ENCODE measurements at places on chromosomes 1 and 21.

GRCh38 chr1:228001738-228002535, 4.9 kb upstream of the WNT3A start:
- no peak for DNase-seq

DNA sequence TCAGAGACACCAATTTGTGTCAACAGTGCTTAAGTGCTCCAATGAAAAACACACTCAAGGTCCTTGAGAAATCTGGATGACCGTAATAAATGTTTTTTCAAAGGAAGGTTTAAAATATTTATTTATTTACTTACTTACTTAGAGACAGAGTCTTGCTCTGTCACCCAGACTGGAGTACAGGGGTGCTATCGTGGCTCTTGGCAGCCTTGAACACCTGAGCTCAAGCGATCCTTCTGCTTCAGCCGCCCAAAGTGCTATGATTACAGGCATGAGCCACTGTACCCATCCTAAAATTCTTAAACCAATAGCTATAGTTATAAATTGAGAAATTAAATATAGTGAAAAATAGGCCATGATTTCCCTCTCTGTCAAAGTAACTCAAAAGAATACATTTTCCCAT, 17.3 kb upstream of the ERICH3 start:
- DNase-seq = no peak

DNA sequence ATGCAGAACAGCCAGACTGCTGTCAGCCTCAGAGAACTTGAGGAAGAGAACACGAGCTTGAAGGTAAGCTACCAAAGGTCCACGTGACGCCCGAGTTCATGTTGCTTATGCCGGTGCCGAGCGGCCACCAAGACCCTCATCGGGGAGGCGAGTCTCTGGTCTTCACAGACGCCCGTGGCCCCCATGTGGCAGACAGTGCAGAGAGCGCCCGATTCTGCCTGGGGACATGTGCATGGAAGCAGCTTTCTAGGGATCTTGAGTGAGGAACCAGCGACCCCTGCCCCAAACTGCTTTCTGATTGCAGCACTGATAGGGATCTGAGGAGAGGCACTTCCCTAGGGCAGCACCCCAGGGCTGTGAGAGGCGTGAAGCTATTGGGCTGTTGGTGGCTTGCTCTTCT, 56.3 kb upstream of the DIP2A start:
- no peak for DNase-seq

- peak; percentile 60 for DNase-seq
Measured at GRCh38 chr1:1040004-1040991, 20.4 kb downstream of the AGRN start.

- DNase-seq = no peak
Measured at GRCh38 chr1:205921570-205921909, 21.7 kb downstream of the SLC26A9 start.

- DNase-seq = peak; percentile 53
Measured at GRCh38 chr1:31183927-31184554, 55.6 kb downstream of the NKAIN1 start.

DNA sequence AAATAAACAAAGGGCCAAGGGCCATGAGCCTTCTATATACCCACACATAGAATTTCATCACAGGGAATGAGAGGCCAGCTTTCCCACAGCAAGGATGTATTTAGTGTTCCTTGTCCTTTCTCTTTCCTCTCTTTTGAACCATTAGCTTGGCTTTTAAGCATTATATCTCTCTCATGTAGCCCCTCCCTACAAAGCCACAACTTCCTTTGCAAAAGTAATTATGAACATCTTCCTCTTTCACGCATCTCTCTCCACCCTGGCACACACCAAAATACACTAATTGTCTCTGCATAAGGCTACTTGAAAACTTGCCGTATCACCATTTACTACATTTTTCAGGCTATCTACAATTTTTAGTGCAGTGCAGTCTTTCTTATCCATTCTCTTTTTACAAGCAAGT, 1.9 kb upstream of the AK5 start:
- DNase-seq = no peak

GRCh38 chr1:92016720-92017316, 13.0 kb upstream of the EPHX4 start:
- peak; percentile 35 for DNase-seq

- DNase-seq = peak; percentile 57
Measured at GRCh38 chr1:192609110-192610079, 26.6 kb upstream of the RGS13 start.

DNA sequence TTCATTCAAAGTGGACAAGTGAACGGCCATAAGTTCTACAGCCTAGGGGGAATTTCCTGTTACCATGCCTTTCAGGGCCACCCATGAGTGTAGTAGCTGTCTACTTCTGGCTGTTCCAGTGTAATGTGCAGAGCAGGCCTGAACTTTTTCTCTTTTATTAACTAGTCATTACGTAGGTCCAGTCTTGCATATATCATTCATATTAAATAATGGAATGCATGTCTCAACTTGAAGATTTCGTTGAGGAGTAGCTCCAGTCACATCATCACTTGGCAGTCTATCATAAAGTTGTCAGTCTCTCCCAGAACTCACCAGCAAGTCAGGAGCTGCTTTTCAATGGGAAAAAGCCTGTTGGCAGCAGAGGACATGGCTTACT, 12.0 kb upstream of the GIPC2 start:
- no peak for DNase-seq

DNA sequence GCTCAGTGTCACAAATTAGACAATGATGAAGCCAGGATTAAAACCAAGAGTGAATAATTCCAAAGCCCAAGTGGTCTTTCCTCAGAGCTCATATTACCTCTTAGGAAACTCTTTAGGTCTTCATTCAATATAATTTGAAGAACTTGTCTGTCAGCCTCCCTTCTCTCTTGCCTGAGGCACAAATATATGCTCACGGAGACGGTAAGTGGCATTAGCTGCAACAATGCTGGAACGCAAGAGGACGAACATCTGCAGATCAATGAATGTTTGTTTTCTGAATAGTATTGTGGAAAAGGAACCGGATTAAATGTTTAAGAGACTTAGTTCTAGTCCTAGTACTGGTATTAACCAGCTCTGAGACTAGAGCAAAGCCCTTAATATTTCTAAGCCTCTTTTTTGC, 39.7 kb upstream of the LYST start:
- no peak for DNase-seq

GRCh38 chr21:34882719-34883131, 166.4 kb downstream of the RUNX1 start:
- DNase-seq = peak; percentile 28

DNA sequence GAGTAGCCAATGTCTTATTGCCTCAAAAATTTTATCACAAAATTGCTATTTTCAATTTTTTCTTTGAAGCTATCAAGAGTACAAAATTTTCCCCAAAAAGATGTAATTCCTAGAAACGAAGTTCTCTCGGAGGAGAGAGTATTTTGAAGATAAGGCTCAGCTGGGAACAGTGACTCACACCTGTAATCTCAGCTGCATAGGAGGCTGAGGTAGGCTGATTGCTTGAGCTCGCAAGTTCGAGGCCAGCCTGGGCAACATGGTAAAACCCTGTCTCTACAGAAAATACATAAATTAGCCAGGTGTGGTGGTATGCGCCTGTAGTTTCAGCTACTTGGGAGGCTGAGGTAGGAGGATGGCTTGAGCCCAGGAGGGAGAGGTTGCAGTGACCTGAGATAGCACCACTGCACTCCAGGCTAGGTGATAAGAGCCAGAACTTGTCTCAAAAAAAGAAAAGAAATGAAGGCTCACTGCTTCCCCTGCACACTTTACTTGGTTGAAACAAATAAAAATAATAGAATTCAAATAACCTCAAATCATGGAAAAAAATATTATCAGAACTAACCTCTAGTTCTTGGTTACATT, 22.2 kb downstream of the TUT4 start:
- DNase-seq = no peak

GRCh38 chr1:167704715-167705114, 17.1 kb upstream of the MPZL1 start:
- no peak for DNase-seq

- DNase-seq = no peak
Measured at GRCh38 chr1:80929868-80930508, 870.7 kb upstream of the ADGRL2 start.

GRCh38 chr1:100769323-100769722, 49.8 kb downstream of the VCAM1 start:
- DNase-seq = no peak

- DNase-seq = no peak
Measured at GRCh38 chr1:159979257-159979656, 25.2 kb upstream of the SLAMF9 start.

- no peak for DNase-seq
Measured at GRCh38 chr1:117537291-117537920, 68.4 kb upstream of the TENT5C start.

GRCh38 chr1:209996348-209996747, 58.3 kb downstream of the SYT14 start:
- no peak for DNase-seq

DNA sequence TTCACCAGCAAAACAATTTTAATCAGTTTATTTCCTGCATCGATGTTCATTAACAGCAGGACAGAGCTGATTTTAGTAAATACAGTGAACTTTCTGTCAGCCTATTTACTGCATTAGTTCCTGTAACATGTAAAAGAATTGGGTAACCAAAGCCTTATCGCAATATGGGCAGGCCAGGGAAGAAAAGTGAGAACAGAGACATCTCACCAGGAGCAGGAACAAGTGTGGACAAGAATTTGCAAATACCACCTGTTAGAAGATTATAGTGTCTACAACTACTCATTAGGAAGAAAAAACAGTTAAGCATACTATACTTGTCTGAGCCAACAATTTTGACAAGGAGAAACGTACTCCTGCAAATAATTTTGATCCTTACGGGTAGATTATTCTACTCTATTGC, 1293.9 kb downstream of the PLA2G4A start:
- no peak for DNase-seq

DNA sequence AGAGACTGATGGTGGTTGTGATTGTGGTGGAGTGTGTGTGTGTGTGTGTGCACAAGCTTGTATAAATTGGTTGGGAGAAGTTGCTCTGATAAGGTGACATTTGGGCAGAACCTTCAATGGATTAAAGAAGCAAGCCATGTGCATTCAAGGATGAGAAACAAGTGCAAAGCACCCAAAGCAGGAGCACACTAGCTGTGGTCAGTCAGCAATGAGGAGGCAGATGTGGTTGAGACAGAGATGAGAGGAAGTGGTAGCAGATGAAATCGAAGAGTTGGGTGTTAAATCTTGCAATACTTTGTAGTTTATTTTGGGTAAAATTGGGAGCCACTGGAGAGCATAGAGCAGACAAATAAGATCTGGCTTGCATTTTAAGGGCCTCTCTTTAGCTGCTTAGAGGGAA, 4.4 kb upstream of the PGBD5 start:
- no peak for DNase-seq

GRCh38 chr1:231882790-231883189, 256.2 kb downstream of the DISC1 start:
- DNase-seq = no peak

GRCh38 chr1:151638812-151639211, 27.0 kb downstream of the SNX27 start:
- DNase-seq = no peak

DNA sequence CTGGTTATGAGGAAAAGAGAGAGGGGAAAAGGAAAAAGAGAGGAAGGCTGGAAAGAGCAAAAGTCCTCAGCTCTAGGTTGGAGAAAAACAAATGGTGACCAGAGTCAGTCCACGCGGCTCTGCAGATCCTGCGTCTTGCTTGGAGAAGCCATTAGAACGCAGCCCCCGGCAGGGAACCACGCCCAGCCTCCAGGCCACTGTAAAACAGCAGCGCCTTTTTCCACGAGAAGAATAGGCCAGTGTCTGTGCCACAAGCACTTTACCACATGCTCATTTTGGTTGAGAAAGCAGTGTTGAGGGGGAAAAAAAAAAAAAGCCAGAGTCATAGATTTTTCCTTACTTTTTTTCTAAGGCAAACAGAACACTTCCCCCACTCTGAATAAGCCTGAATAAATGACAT, 846.9 kb upstream of the ADAMTS5 start:
- DNase-seq = no peak

- DNase-seq = no peak
Measured at GRCh38 chr1:67831850-67832513, 1.3 kb downstream of the GNG12 start.

DNA sequence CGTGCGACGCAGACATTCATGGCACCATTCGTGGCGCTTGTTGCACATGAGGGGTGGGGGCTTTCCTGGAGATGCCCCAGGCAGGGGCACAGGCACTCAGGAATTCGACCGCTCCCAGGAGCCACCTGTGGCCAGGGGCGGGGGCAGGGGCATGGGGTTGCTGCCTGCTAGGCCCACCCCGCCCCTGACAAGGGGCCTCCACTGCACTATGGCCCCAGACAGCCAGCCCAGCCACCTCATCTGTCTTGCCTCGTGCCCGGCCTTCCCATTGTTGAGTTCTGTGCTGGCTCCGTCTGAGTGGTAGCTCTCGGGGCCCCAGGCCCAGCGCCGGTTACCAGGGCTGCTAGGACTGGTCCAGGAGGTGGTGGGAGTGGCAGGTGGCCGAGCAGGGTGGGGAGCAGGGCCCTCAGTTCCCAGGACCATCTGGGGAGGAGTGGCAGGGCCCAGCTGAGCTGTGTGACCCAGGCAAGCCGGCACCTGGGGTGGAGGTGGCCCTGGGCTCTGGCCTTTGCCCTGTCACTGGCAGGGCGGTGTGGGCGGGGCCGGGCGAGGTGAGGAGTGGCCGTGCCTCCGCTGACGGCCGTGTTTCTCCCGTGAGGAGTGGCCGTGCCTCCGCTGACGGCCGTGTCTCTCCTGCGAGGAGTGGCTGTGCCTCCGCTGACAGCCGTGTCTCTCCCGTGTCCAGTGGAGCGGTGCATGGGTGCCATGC, 1.9 kb downstream of the PLCH2 start:
- DNase-seq = no peak

DNA sequence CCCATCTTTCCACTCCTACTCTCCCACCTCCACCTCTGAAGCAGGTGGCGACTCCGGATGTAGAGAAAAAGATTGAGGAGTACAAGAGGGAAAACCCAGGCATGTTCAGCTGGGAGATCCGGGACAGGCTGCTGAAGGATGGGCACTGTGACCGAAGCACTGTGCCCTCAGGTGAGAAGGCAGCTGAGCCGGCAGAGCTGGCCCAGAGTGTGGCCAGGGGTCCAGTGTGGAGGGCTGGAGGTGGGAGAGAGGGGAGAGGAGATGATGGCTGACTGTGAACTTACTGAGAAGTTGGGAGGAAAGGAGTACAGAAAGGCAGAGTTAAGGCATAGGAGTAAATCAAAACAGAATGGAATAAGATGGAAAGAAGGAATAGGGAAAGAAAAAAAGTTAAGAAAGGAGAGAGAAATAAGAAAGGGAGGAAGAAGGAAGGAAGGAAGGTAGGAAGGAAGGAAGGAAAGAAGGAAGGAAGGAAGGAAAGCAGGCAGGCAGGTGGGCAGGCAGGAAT, 4.5 kb downstream of the PAX7 start:
- DNase-seq = no peak
